Cortex of kidney (tissue), 1 donor: ENCODE measurements at places on chromosomes 12 and 14.

- no peak for DNase-seq
These were observed 60.8 kb downstream of the SDR9C7 start for GRCh38 chr12:56873382-56873781.

- no peak for DNase-seq
These were observed 37.9 kb downstream of the ISCA2 start for GRCh38 chr14:74531467-74531866.

DNA sequence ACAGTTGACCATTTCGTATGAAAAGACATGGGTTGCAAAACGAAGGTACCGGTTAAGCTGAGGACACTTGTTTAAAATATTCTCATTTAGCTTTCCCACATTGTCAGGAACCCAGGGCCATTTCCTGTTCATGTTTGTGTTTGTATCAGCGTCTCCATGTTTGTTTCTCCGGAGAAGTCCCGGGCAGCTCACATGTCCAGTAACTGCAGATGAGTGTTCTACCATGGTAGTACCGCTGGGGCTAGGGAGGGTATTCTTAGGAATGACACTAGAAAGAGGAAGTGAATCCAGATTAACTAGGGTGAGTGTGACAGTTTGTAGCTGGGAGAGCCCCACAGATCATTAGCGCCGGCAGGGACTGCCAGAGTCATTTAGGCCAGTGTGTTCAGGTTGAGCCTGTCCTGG lies 50.0 kb upstream of the EVL start:
- DNase-seq = no peak

GRCh38 chr12:104490850-104491249 lies 34.1 kb downstream of the CHST11 start:
- no peak for DNase-seq

- DNase-seq = no peak
These were observed 67.4 kb downstream of the DAD1 start for GRCh38 chr14:22521449-22522239.

DNA sequence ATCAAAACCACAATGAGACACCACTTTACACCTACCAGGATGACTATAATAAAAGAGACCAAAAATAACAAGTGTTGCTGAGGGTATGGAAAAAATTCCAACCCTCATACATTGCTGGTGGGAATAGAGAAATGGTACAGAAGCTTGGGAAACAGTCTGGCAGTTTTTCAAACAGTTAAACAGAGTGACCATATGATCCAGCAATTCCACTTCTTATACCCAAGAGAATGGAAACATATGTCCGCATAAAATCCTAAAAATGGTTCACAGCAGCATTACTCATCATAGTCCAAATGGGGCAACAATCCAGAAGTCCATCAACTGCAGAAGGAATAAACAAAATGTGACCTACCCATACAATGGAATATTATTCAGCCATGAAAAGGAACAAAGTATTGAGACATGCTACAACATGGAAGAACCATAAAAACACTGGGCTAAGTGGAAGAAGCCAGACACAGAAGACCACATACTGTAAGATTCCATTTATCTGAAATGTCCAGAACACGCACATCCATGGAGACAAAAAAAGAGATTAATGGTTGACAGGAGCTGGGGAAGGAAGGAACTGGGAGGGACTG lies 44.5 kb downstream of the CHGA start:
- no peak for DNase-seq

GRCh38 chr12:73424484-73424883 lies 1113.2 kb upstream of the ATXN7L3B start:
- DNase-seq = no peak

GRCh38 chr12:47837190-47838171 lies 17.8 kb upstream of the HDAC7 start:
- DNase-seq = no peak

DNA sequence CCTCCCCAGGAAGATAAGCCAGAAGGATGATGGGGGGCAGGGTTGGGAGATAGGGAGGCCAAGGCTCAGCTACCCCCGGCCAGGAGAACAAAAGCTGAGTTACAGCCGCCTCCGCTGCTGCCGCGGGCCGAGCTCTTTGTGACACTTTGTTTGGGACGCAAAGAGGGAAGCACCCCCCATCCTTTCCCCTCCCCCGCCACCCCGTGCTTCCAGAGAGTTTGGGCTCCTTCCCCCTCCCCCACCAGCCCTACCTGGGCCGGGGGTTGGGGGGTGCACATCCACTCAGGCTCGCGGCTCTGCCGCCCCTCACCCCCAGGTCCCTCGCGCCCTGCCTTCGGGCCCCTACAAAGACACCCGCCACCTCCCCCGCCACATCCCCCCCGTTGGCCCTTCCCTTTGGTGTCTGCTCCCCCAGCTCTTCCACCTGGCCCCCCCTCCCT lies 799 bp downstream of the ZNF219 start:
- no peak for DNase-seq

DNA sequence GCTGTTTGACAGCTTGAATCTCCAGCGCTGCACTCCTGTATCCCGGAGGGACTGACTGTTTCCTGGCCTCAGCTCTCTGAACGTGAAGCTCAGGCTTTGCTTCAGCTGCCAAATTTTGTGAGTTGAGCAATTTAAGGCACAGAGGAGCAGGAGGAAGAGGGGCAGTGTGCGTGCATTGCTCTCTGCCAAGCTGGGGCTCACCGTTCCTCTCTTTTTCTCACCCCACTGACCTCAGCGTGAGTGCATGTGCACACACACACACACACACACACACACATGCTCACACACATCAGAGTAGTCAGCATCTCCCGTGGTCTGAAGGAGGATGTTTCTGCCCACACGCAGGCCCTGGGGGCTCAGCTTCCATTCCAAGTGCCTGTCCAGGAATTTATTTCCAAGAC lies 27.8 kb upstream of the BDKRB2 start:
- DNase-seq = no peak

DNA sequence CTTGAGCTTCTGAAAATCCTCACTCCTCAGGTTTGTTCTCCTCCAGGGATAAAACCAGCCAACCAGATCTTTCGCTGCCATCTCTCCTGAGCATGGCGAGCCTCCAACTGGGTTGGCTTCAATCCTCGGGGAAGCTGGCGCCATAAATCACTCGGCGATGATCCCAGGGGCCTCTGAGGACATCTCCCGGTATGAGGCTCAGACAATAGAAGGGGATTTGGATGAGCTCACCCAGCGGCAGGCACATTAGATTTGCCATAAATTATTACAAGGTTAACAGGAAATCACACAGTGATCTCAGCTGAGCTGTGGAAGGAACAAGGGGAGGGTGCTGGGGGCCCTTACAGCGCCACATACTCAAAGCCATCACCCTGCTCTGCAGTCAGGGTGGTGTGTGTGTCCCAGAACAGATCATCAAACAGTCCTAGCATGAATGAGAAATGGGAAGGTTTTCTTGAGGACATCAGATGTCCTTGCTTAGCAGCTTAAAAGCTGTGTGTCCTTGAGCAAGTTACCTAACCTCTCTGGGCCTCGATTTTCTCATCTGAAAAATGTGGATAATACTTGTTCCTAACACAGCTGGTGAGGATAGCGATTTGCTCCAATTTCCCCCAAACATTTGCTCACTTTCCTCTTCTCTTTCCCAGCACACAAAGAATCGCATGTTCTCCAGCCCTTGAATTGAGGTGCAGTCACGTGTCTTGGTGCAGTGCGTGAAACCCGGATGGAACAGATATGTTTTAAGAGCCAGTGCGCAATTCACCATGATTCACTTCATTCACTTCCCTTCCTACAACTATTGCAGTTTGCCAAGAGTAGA lies 142.8 kb downstream of the SCARB1 start:
- DNase-seq = no peak

- DNase-seq = no peak
These were observed 1.4 kb downstream of the PLD4 start for GRCh38 chr14:104925855-104926609.

DNA sequence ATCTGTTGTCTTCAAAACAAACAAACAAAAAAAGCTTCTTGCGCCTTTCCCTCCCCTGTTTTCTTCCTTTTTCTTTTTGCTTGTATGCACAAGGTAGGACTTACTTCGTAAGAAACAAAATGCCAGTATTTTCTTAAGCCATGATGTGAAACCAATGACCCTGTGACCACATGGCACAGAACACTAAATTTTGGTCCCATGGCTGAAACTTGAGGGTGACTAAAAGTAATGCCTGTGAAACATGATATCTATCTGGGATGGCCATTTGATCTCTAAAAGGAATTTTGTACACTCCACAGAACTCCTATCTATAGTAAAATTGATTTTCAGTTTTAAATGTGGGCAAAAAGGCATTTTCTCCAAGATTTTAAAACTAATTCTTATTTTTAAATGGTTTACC lies 63.6 kb downstream of the PAPOLA start:
- no peak for DNase-seq

- no peak for DNase-seq
These were observed 390 bp downstream of the BRAP start for GRCh38 chr12:111685322-111685810.

DNA sequence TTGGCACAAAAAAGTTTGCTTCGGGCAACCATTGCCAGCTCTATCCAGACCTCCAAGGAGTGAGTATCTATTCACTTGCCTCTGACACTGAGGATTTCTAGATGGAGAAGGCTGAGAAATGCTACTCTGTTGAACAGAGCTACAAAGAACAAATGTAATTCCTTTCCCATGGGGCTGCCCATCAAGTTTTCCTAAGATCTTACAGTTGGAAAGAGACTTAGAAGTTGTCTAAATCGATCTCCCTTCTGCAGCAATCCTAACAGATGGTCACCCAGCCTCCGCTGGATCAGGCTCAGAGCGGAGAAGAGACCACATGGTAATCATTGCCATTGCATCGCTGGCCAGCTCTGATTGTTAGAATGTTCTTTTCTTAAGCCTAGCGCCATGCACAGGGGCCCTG lies 110.1 kb upstream of the BCL2L14 start:
- DNase-seq = no peak

- no peak for DNase-seq
These were observed 6.2 kb upstream of the SLC15A4 start for GRCh38 chr12:128829861-128830504.

GRCh38 chr14:32512348-32512747 lies 183.2 kb downstream of the AKAP6 start:
- DNase-seq = no peak

GRCh38 chr12:171743-172676 lies 41.9 kb downstream of the SLC6A12 start:
- DNase-seq = no peak

DNA sequence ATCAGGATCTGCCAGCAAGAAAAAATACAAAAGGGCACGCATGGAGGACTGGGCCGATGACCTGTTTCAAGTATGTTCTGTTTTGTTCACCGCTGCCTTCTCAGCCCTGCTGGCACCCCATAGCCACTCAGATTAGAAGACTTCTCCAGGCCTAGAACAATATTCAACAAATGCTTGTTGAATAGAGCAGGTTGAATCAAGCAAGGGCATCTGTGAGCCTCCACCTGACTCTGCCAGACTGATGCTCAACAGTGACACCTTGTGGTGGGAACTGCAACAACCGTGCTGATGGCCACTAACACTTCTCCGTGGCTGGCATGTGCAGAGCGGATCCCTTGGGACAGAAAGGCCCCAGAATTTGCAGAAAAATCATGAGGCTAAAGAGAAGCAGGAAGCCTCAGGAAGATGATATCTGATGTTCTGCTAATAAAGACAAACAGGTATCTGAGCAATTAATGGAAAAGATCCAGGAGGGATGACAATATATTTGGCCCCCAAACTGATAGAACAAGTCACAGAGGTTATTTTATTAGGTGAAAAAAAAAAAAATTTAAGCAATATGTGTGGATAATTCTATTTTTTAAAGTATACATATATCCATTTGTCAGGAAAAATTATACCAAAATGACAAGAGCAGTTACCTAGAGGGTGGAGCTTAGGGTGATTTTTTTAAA lies 114.3 kb downstream of the KSR2 start:
- DNase-seq = no peak

DNA sequence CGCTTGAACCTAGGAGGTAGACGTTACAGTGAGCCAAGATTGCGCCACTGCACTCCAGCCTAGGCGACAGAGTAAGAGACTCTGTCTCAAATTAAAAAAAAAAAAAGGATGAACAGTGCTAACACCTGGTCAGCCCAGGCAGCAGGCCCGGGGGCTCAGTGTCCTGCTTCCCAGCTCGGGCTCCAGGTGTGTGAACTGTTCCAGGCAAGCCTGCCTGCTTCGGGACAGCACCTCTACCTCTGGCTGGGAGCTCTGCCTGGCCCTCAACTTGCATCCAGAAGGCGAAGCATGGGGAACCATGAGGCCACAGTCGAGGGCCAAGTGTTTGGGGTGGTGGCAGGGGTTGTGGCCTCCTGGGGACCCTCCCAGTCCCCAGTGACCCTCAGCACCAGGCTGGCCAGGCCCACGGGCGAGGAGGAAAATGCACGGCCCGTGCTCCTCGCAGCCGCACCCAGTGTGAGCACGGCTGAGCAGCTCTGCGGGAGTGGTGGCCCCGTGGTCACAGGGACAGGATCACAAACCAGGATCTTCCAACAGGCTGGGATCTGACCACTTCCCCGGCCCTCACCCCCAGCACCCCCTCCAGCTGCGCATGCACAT lies 15.5 kb downstream of the CDCA4 start:
- DNase-seq = no peak

DNA sequence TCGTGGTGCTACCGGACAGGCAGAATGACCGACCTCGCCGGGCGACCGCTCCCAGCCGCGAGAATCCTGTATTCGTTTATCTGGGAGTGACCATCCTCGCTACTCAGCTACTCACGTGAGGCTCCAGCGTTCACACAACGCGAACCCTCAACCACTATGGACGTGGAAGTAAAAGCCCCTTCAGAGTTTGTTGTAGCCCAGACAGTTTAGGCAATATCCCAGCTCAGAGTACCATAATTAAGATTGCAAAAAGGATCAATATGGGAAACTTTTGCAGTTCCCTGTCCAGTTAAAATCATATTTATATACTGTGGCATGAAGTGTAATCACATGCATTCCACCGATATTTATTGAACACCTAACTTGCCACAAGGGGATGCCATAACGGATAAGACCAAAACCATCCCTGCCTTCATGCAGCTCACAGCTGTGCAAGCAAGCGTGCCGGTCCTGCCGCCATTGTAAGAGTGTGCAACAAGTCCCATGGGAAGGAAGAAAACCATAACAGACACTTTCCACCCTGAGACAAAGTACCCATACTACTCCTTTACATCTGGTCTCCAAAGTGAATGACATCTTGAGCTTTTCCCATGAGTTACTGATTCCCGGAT lies 938 bp upstream of the MAX start:
- no peak for DNase-seq

DNA sequence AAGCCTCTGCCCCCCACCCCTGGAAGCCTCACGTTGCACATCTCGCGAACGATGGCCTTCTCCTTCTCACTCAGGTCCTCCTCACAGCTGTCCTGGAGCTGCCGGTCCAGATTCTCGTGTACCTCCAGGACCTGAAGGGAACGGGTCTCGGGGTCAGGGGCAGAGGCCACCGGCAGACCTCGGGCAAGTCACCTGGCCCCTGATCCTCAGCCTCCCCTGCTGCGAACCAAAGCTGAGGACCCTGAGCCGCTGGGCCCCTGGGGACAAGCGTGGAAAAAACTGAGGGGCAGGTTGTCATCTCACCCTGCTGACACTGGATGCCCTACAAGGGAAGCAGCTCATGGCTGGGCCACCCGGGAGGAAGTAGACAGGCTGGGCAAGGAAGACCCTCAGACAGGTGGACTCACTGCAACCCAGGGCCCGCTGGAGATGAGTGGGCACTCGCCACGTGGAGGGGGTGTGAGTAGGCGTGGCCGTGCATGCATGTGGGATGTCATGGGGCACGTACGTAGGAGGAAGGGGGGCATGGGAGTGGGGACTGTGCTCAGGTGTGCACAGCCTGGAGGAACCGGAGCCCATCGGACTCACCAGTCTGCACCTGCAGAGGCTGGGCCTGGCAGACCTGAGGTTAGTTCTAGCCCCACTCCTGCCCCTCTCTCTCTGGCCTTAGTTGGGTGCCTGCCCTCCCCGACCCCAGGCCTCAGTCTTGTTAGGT lies 35.1 kb downstream of the CCNK start:
- DNase-seq = no peak

GRCh38 chr12:67424784-67425183 lies 155.6 kb downstream of the CAND1 start:
- DNase-seq = no peak
